ENCODE measurements at places on chromosomes 16 and 17. TPM values are rescaled to one million over a fixed set of nuclear protein-coding genes. Genes with fewer than 3 reads are reported as not detected.

KAT7 gene
- total RNA-seq: 79.8 TPM

ZMYND15 gene
- not detected for total RNA-seq

SLC39A11 gene
- total RNA-seq: 17.3 TPM

ASB16 gene
- total RNA-seq: not detected

CNP gene
- total RNA-seq: 91.0 TPM

WNT9B gene
- total RNA-seq: not detected

TBC1D3D gene
- total RNA-seq: 0.33 TPM

ZACN gene
- 0.48 TPM for total RNA-seq

PPP1R27 gene
- not detected for total RNA-seq

TSR1 gene
- 23.5 TPM for total RNA-seq

ABCA6 gene
- total RNA-seq: 0.30 TPM

ZNF385C gene
- total RNA-seq: not detected

CTRB2 gene
- total RNA-seq: not detected

TPSAB1 gene
- not detected for total RNA-seq

Measured in activated CD4-positive, alpha-beta memory T cell treated with anti-CD3 and anti-CD28 coated beads, Interleukin-2, amount 10 ng/mL, durations not matched to agents 7 days and 5 days (primary cell).